ENCODE measurements at places on chromosomes 4 and X.

- no peak for DNase-seq
These were observed 3.8 kb downstream of the G6PD start for GRCh38 chrX:154542723-154543424.

DNA sequence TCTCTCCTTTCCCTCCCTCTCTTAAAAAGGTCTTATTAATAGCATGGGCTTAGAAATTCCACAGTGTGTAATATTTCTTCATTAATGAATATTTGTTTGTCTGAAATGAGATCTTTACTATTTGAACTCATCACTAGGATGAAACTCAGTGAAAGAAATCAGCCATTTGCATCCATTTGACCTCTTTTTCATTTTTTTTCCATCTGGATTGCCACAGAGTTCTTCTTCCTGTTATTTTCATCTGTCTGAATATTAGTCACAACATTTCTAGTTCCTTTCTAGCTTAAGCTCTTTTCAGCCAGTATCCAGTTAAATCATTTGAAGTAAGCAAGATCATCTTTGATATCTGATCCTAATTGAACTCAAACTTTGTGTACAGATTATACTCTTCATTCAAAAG, 69.2 kb upstream of the PLS3 start:
- no peak for DNase-seq

DNA sequence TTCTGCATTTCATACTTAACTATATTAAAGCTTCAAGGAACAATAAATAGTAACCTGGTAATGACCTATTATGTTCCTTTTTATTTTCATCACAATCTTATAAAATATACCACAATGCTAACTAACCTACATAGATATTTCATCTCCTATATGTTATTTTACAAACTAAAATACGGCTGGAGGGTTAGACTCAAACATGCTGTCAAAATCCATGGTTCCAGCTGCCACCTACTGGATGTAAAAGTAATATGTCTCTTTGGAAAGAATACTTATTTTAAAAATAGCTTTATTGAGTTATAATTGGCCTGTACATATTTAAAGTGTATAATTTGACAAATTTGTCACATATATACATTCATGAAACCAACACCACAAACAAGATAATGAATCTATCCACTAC, 15.0 kb downstream of the RGN start:
- peak; percentile 34 for DNase-seq

DNA sequence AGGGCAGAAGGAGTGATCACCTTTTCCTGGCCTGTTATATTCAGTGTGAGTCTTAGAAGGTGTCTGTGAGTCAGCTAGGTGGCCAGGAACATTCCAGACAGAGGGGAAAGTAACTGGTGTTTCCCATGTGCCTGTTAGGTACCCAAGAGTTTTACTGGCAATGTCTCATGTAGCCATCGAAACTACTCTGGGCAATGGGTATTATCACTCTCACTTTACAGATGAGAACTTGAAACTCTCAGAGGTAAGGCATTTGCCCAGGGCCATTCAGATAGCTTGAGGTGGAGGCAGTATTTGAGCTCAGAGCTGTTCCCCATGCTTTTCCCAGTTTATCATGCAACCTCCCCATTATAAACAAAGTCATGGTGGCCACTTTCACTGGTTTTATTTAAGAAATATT, 80.4 kb upstream of the NHS start:
- no peak for DNase-seq
